ENCODE measurements at places on chromosomes 1 and 21.

- DNase-seq: no peak
Observed at GRCh38 chr1:40625476-40626382, 39.8 kb downstream of the RIMS3 start.

DNA sequence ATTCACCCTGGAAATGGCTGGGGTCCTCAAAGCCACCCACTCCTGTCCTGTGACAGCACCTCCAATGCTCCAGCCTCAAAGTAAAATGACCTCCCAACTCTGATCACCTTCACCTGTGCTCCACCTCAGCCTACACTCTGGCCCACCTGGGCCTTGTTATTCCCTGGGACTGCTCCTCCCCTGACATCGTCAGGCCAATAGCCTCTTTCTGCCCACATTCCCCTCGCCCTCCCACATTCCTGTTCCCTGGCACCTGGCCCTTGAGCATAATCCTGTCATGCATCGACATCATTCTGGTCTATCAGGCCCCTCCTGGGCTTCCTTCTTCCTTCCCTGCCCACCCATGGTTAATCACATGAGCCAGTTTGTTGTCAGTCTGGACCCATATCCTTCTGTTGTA lies 13.2 kb upstream of the BCAR3 start:
- no peak for DNase-seq

GRCh38 chr1:147613506-147613905 lies 56.8 kb downstream of the ACP6 start:
- DNase-seq: no peak

DNA sequence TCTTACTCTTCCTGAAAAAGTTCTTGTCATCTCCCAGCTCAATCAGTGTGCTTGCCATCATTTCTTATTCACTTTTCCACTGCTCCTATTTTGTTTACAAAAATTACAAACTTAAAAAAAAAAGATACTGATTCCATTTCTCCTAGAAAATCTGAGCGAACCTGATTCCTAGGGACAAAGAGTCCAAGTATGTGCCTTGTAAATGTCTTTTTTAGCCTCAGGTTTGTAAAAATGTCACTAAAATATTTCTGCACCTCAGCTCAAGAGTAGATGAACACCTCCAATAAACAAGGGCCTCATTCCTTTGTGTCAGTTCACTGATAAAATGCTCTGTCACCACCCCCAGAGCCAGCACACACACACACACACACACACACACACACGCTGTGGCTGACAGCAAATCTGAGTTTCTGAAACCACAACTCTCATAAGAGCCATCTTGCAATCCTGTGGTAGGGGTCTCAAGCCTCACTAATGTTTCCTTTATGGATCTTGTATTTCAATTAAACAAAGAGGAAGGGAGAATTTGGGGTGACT lies 299.2 kb downstream of the PBX1 start:
- DNase-seq: no peak

DNA sequence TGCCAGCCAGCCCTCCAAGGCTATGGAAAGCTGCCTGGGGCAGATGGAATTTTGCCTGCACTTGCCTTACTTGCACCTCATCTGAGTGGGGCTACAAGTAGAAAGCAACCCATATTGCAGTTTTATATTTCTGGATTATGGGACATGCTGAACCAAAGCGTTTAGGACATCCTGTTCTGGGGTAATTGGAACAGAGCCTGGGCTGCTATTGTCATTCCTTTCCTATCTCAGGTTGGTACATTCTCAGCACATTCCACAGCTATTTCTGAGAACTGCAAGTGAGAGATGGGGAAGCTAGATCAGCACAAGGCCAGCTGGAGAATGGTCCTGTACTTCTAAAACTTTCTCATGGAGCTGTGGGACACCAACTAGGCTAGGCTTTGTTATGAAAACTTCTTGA lies 713.8 kb downstream of the KCNT2 start:
- DNase-seq: no peak

DNA sequence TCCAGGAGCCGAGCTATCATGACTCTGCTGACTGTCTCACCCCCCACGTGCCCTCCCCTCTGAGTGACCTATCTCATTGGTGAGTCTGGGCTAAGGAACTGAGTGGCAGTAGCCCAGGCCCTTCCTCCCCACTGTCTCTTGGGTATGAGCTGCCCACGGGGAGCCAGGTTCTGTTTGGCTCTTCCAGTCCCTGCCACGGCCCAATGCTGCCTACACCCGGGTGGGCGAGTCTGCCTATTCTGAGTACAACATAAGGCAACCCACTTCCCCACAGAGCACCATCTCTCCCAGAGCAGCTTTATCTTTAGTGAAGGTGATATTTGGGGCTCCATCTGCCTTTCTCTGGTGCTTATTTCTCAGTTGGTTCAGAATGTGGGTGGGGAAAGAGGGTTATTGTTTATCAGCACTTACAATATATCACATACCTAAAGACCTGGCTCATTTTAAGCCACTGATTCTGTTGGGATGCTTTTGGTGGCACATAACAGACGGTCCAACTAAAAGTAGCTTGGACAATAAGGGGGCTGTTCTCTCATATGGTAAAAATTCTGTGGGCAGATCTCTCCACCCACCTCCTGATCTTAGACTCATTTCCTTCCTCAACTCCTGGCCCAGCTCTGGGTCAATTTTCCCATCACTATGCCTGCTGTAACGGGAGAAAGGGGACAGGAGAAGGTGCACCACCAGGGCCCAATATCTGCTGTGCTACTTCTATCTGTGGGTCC lies 27.7 kb upstream of the VWA5B1 start:
- DNase-seq: no peak

DNA sequence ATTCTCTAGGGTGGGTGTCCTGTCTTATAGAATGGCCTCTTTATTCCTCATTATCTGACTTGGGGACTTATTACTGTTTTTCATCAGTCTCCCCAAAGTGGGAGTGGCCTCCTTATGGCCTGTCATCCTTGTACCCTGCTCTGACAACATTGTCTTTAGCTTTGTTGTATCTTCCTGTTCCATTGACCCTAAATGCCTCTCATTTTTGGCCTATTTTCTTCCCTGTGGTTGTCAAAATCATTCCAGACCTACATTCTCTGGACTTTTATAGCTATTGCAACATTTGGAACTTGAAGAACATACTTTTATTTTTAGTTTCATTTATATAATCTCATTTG lies 9.7 kb downstream of the SFT2D2 start:
- no peak for DNase-seq

- no peak for DNase-seq
Observed at GRCh38 chr1:2623571-2624337, 9.1 kb downstream of the MMEL1 start.

- no peak for DNase-seq
Observed at GRCh38 chr1:116923421-116923820, 13.7 kb downstream of the PTGFRN start.

DNA sequence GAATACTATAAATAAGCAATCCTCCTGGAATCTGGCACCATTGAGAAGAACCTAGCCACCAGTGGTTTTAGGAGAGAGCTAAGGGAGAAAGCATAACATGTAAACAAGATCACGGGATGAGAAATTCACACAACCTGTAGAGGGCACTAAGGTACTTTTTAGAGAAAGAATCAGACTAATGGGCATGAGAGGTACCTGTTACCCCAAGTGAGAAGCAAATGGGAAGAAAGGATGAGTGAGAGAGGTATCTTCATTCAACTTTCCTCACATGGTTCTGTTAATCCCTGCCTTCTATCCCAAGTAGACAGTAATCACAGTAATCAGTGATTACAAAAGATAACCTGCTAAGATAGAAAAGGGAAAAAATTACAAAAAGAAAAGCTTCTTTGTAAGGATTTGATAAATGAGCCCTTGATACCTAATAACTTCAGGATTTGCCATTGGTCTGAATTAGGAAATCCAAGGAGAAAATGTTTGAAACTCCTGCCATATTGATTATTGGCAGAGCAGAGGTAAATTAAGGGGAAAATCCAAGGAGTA lies 251.1 kb upstream of the ADGRL2 start:
- no peak for DNase-seq

DNA sequence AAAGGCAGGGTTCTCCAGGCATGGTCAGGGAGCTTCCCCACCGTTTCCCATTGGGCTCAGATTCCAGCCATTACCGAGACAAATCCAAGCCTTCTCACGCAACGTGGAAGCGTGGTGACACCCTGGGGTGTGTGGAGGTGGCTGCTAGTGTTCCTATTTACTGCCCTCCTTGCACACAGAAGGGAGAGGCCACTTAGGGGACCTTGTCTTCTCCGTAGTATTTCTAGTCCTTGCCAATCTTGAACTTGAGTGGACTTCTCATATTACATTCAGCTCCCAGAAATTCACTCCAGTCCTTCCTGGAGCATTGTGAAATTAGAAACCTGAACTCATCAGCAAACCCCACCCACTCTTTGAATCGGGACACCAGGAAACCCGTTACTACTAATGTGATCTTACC lies 131.6 kb downstream of the AJAP1 start:
- no peak for DNase-seq

DNA sequence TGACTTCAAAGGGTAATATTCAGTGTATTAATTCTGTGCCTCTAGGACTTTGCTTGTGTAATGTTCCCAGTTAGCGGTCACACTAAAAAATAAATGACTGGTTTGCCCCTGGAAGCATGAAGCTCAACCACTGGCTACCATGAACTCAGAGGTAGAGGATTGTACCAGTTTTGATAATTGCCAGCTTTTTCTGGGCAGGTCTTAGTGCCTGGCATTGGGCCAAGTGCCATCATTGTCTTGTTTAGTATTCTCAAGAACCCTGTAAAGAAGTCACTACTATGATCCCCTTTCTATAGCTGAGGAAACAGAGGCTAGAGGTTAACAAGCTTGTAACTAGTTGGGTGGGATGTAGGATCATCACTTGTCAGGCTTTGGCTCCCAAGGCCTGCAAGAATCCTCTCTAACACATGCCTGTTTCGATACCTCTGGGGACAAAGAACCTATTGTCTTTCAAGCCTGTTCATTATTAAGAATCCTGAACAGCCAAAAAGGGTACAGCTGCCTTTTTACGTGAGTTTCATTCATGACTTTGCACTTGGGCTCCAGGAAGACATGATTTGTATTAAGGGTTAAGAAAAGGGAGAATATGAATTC lies 121.9 kb upstream of the JUN start:
- DNase-seq: no peak

GRCh38 chr1:6316240-6317097 lies 55.6 kb upstream of the GPR153 start:
- no peak for DNase-seq

GRCh38 chr1:246906833-246907232 lies 24.9 kb downstream of the AHCTF1 start:
- DNase-seq: no peak
